ENCODE measurements at places on chromosomes 3 and 15. TPM values are rescaled to one million over a fixed set of nuclear protein-coding genes. Genes with fewer than 3 reads are reported as not detected.

Gene STAB1
- total RNA-seq: not detected

Gene GATA2
- 85.0 TPM for total RNA-seq

DNA sequence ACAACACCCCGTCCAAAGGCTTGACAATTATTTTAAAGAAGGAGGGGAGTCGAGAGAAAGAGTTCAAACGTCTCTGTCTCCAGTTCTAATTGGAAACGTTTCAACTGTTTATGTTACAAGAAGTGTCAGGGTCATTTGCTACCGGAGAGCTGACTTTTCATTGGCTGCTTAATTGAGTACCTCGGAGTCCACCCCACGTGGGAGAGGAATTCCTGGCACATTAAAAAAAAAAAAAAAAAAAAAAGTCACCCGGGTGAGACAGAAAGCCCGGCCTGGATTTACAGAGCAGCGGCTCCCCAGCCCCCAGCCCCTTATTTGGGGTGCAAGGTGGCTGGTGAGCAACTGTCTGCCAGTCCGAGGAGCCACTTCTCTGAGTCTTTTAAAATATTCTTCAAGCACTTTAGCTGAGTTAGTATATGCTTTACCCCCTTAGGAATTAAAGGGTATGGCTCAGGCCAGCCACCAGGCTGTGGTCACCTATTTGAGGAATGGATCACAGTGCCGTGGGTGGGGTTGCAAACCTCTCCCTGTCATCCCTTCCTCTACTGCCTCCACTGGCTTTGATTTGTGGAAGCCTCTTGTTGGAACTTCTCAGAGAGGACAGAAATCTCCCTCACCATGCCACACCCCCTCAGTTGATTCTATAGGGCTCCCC is 3.9 kb upstream of the TLE3 start:
- peak; percentile 69 for DNase-seq

- DNase-seq: peak; percentile 20
These were observed 29.5 kb downstream of the KCNAB1 start for GRCh38 chr3:156149876-156150275.

GRCh38 chr3:170563712-170564423 is 22.0 kb downstream of the SLC7A14 start:
- DNase-seq: no peak
